Activated CD4-positive, alpha-beta T cell treated with anti-CD3 and anti-CD28 coated beads, Interleukin-2, amount 50 U/mL, for 24 hours (primary cell): ENCODE measurements at places on chromosomes 16 and 17.

GRCh38 chr16:49600976-49601375 lies 227.4 kb downstream of the C16orf78 start:
- DNase-seq = no peak

GRCh38 chr16:24275413-24275812 lies 19.3 kb downstream of the CACNG3 start:
- no peak for DNase-seq

- peak; percentile 11 for DNase-seq
Measured at GRCh38 chr17:16352667-16353316, 477 bp downstream of the CENPV start.

DNA sequence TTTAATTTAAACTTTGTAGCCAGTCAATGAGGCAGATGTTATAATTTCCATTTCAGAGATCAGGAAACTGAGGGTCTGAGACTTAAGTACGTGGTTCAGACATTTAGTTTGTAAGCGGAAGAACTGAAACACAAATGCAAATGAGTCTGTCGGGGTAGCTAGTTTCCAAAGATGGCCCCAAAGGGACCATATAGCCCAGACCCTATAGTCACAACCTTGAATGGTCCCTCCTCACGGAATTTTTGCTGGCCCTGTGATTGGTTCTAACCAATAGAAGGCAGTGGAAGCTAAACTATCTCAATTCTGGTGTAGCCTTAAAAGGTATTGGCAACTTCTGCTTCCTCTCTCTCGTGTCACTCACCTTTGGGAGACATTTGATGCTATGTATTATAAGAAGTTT lies 7.5 kb upstream of the BCO1 start:
- DNase-seq = no peak

DNA sequence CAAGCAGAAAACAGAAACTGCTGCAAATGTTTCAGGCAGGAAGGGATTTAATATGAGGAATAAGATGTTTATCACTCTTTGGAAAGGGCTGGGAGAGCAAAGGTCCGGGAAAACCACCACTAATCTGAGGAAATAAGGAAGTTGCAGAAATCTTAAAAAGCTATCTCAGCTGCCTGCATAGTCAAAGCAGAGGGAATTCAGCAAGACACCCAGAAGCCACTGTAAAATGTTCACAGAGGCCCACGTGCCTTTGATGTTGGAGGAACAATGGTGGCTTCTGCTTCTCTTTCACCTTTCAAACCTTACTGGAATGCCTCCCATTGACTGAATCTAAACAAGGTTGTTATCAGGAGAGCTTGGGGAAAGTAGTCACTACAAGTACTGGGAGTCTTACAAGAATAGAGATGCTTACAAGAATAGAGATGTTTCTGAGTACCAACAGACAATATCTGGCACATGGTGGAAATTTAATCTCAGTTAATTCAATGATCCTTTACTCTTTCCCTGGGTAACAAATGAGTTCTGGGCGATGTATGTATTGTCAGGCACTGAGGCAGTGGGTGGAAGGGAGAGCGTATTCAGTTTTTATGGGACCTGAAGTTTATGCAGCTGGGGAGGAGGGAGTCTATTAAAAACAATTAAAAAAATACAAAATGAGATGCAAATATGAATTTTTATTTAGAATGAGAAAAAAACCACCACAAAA lies 56.1 kb upstream of the MED13 start:
- DNase-seq = no peak

DNA sequence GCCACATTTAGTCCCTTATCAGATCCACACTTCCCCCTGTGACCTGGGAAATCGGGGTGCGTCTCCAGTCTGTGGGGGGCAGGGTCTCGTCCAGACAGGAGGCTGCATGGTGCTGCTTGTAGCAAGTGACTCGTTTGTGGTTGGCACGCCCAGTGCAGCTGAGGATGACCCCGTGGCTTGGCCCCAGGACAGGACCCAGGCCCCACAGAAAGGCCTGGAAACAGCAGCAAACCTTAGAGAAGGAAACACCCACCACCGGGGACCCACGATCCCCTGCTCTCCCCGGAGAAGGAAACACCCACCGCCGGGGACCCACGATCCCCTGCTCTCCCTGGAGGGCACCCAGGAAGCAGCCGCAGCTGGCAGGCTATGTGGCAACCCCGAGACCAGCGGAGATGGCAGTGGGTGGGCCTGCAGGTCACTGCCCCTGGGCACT lies 8.2 kb upstream of the C16orf95 start:
- DNase-seq = no peak

DNA sequence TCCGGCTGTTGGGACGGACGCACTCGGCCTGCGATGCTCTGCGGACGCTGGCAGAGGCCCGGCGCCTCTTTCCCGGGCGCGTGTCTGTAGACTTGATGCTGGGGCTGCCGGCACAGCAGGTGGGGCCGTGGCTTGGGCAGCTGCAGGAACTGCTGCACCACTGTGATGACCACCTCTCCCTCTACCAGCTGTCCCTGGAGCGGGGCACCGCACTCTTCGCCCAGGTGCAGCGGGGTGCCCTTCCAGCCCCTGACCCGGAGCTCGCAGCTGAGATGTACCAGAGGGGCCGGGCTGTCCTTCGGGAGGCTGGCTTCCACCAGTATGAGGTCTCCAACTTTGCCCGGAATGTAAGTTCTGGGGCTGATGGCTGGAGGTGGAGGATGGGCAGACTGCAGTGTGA lies 3.5 kb downstream of the RSAD1 start:
- no peak for DNase-seq

DNA sequence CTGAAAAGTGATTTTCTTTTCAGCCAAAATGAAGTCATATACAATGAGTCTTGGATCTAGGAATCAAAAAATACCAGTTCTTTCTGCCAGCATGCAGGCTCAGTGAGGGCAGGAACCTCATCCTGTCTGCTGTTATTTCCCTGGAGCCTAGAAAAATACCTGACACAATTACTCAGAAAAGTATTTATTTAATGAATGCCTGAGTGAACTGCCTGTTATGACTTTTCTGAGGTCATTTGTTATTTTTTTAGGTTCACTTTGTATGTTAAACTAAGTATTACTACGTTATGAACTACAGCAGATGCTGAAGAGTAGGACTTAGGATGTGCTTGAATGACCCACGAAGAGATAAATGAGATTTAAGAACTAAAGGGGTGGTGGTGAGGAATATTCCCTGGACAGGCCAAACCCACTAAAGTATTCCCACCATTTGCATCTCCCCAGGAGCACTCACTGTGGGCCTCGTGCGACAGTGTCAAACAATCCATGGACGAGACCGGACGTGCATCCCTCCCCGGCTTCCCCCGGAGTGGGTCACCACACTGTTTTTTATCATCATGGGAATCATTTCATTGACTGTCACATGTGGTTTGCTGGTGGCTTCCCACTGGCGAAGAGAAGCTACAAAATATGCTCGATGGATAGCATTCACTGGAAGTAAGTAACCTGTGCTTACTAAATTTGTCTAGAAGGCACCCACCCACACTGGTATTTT lies 17.1 kb upstream of the VWA3A start:
- no peak for DNase-seq

- no peak for DNase-seq
Measured at GRCh38 chr17:78966910-78967600, 12.7 kb downstream of the LGALS3BP start.

- no peak for DNase-seq
Measured at GRCh38 chr16:8370374-8371270, 219.7 kb downstream of the TMEM114 start.

DNA sequence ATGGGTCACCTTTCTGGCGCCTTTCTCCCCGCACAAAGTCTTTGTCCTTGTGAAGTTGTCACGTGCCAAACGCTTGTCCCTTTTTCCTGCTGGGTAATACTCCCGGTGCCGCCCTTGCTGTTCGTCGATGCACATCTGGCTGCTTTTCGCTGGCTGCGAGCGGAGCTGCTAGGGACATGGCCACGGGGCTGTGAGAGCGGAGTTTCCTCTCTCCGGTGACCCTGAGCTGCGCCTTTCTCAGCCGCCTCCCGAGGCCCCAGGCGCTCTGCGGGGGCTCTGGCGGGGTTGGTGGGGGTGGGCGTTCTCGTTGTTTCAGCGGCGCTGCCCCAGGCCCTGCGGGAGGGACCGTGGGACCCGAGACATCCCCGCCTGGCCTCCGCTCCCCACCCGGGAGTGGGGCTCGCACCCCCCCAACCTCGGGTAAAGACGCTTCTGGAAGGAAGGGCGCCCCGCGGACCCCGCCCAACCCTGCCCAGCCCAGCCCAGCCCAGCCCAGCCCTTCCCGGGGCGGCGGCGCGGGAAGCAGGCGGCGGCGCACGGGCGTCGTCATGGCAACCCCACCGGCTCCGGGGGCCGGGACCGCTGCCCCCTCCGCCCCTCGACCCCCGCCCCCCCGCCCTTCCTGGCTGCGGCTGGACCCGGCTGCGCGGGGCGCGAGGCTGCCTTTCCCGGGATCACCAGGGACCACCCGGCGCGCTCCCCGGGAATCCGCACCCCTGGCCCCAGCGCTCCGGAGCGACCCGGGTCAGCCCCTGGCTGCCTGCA lies 12.3 kb downstream of the CHMP6 start:
- DNase-seq = no peak

- no peak for DNase-seq
Measured at GRCh38 chr17:35537601-35538141, at the start of gene SLFN12L. Gene SLFN12L, minus strand, starts transcription at chr17:35537678. Its CDS starts 15,314 bp downstream, at chr17:35522364.
